NCI-H446 treated with DMSO at 0.1 percent for 48 hours (cell line): ENCODE measurements at places on chromosomes 11 and 22.

DNA sequence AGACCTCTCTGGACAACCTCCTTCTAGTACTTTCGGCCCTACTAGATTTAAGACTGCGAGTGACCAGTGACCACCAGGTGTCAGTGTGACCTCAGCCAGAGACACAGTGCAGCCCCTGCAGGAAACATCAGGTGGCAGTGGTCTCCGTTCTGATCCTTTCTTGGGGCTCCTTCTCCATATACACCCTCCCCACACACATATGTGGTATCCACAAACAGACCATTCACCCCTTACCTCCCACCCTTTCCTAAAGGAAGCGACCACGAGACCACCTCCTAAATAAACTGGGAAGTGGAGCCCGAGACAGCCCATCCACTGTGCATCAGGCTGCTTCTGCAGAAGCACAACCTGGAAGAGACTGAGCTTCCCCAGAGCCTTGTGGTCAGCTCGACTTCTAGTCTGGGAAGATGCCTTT lies 38.5 kb upstream of the CYP2D6 start:
- DNase-seq, result no peak

DNA sequence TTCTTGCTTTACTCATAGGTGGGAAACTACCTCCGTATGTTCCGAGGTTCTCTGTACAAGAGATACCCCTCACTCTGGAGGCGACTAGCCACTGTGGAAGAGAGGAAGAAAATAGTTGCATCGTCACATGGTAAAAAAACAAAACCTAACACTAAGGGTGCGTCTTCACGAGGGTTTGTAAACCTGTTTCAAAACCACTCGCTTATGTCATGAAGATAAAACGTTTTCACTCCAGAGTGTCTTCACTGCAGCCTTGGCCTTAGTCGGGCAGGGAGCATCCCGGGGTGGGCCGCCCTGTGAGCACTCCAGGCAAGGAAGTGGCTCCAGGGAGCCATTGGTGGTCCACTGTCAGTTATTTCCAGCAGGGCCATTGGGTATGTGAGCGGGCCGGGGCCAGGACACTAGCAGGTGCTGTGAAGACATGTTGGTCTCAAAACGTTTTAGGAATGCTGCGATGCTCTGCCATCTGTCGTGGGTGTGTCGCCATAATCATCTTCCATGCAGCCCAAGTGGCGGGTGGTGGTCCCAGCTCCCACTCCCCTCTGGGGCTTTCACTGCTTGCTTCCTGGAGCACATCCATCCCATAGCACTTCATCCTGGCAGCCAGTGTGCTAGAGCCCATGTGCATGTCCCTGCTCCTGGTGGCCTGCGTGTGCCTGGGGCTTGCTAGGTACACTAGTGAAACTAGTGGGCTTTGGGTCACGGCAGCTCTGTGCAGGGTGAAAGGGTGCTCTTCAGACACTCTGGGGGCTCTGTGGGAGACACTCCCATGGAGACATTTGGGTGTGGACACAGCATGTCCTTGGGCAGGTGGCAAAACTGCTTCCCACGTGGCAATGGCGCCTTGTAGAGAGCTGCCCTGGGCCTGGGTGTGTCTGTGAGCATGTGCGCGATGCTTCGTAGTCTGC lies 5.2 kb downstream of the SMARCB1 start:
- DNase-seq, result no peak

DNA sequence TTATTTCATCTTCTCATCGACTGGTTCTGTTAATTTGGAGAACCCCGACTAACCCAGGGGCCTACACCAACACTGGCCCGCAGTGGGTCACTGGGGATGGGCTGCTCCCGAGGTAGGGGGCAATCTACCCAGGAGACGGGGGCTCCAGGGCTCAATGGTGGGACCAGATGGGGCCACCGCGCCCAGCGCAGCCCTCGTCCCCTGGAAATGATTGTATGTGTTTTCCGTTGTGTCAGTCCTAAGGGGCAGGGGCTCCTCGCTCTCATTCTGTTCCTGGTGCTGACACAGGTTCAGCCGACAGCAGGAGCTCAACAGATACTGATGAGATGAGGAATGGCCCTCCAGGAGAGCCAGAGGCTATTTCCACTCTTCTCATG lies 20.7 kb downstream of the A4GALT start:
- no peak for DNase-seq

GRCh38 chr22:32574411-32574810 lies 99.8 kb downstream of the FBXO7 start:
- DNase-seq, result no peak

DNA sequence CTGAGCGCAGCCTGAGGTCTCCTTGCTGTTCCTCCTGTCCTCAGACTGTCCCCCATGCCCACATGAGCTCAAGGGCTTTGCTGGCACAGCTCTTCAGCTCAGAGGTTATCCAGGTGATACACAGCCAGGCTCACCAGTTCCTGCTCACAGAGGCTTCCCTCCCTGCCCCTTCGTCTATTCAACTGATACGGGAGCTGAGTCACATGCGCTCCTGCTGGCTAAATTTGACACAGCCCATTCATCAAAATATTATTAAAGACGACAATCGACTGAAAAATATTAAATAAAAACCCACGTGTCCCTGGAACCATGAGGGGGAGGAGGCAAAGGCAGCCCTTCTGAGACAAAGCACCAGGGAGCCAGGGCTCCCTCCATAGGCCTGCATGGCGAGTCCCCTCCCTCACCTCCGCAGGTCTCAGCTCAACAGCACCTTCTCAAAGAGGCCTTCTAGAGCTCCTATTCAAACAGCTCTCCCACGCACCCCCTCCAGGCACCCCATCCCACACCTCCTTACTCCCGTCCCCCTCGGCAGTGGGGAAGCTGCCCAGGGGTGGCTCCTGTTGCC lies 40.5 kb downstream of the DUSP8 start:
- peak; percentile 17 for DNase-seq

GRCh38 chr11:60175860-60176275 lies 7.0 kb downstream of the MS4A6A start:
- no peak for DNase-seq

DNA sequence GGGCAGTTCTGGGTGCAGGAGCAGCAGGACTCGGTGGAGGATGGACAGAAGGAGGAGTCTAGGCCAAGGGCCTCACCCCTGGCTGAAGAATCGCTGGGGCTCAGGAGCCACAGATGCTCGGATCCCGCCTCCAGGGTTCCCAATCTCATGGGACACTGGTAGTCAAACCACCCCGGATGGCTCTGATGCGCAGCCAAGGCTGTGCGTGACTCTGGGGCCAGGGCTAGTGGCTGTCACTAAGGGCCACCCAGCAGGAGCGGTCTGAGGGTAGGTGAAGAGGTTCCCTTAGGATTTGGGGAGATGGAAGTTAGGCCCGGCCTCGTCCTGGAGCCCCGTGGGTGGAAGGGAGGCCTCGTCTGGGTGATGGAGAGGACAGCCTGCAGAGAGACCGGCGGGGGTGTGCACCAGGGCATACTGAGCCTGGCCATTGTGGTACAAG lies 300.6 kb downstream of the TBC1D22A start:
- DNase-seq, result no peak

DNA sequence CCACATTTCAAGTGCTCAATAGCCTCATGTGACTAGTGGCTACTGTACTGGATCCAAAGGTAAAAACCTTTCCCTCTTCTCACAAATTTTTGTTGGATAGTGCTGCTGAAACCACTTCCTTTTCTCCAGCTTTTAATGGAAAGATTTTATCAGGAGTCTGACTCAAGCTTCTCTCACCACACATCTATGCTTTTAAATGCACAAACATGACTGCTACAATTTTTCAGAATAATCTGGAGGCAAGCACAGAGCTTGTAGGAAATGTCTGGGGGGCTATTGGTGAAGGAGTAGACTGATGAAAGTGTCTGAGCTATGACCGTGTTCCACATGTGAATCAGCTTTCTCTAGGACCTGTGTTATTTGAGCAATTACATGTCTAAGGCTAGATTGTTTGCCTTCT lies 101.1 kb upstream of the FAT3 start:
- DNase-seq, result no peak
